ENCODE measurements at places on chromosomes 6 and 20.

DNA sequence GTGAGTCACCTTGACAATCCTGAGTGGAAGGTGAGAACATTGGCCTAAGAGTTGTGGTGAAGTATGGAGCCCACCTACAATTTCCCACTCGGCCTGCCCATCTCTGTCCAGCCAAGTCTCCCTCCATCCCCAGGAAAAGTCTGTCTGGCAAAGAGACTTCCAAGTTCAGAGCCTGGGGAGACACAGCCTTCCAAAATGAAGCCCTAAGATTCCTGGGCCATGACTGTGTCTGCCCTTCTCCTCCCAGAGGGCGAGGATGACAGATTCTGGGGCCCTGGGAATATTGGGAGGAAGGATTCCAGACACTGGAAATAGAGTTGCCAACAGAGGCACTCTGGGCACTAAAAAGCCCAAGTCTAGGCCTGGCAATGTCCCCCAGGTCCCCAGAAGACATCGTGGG lies 176.8 kb downstream of the NFATC2 start:
- DNase-seq, result no peak

- no peak for DNase-seq
Measured at GRCh38 chr6:103720393-103720792, 1139.3 kb downstream of the HACE1 start.

GRCh38 chr6:130368576-130368975 lies 2.8 kb downstream of the TMEM200A start:
- peak; percentile 18 for DNase-seq

- DNase-seq, result no peak
Measured at GRCh38 chr6:31582230-31582643, at the start of gene LTB. LTB (minus strand) TSS chr6:31582424; CDS start chr6:31582417, 7 bp downstream.

- no peak for DNase-seq
Measured at GRCh38 chr6:108434222-108434621, 126.5 kb upstream of the FOXO3 start.

GRCh38 chr6:106966671-106967640 lies 7.6 kb downstream of the CD24 start:
- DNase-seq, result no peak

GRCh38 chr6:27333642-27334040 lies 21.6 kb upstream of the POM121L2 start:
- DNase-seq, result no peak

Data from NCI-H1417 (cell line).